ENCODE measurements at places on chromosomes 12 and 14. TPM values are rescaled to one million over a fixed set of nuclear protein-coding genes. Genes with fewer than 3 reads are reported as not detected.

The ZC2HC1C gene
- 1.4 TPM for total RNA-seq

The TMPRSS12 gene
- total RNA-seq, result not detected

DNA sequence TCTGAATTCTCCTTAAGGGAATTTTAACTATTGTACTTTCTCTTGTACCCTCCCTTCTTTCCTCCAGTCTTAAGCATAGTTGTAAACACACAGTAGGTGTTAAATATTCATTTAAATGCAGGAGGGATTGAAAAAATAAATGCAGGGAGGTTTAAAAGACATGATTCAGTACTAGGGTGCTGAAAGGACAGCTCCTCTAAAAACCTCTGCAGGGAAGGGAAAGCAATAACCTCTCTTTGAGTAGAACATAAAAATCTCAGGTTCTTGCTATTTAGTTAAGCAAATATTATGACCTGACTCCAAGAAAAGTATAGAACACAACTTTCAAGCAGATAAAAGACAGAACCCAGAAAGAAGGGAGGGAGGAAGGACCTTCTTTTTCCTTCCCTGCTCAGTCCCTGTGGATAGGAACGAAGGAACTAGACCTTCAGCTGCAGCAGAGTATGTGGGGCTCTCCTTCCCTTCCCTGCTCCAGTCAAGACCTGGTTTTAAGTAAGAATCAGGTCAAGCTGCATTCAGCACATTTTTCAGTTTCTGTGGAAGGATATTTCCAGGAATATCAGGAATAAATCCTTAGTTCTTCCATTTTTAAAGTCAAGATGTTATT lies 4.7 kb downstream of the MAP3K9 start:
- DNase-seq, result no peak

- no peak for DNase-seq
Observed at GRCh38 chr12:118548887-118549509, 172.6 kb downstream of the SUDS3 start.

GRCh38 chr12:123645878-123646277 lies 12.2 kb downstream of the GTF2H3 start:
- no peak for DNase-seq
